Esophagus mucosa (tissue), 1 donor: ENCODE measurements at places on chromosomes 2 and 18.

DNA sequence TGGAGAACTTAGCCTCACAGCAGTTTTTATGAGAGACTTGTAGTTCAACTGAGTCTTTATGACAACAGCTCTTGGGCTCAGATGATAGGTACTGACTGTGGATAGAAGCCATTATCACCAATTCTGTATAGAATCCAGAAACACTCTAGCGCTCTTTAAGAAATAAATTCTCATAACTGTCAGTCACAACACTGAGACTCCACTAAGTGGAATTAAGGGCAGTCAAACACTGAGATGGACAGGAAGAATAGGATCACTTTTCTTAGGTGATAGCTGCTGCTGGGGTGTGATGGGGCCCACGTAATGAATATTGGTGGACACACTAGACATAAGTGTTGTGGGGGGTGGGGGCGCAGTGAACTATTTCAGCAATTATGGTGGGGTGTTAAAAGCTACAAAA, 1691.8 kb upstream of the LRRTM1 start:
- ATAC-seq: no peak

DNA sequence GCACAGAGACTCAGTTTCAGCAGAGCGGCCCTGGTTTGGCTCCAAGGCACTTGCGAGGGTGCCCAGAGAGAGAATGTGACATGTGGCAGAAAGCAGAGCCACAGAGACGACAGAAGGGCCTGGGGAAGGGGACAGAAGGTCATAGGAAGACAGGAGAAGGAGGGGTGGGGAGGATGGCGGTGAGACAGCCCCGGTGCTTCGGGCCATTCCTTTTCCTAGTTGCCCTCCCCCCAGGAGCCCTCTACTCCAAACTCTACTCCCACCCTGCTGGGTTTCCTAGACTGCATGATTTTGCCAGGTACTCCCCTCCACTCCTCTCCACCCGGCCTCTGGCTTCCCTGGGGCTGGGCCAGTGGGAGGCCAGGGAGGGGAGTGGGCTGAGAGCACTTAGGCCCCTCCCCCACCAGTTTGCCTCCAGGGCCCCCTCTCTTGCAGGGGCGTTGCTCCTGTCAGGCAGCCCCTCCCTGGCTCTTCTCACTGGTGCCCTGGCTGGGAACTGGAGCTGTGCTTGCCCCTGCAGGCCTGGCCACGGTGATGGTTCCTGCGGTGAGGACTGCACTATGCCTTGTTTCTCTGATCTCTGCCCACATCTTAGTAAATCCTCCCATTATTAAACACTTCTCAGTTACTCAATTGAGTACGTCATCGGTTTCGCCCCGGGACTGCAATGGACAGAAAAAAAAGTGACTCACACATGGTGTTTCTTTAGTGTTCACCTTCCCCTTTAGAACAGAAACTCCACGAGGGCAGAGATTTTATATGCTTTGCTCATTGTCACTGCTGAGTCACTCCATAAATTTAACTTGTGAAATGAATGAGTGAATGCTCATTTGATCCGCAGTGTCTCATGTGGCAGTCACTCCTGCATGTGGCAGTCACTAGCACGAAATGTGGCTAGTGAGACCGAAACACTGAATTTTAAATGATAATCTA, 58.7 kb upstream of the SP3 start:
- peak; percentile 96 for ATAC-seq

DNA sequence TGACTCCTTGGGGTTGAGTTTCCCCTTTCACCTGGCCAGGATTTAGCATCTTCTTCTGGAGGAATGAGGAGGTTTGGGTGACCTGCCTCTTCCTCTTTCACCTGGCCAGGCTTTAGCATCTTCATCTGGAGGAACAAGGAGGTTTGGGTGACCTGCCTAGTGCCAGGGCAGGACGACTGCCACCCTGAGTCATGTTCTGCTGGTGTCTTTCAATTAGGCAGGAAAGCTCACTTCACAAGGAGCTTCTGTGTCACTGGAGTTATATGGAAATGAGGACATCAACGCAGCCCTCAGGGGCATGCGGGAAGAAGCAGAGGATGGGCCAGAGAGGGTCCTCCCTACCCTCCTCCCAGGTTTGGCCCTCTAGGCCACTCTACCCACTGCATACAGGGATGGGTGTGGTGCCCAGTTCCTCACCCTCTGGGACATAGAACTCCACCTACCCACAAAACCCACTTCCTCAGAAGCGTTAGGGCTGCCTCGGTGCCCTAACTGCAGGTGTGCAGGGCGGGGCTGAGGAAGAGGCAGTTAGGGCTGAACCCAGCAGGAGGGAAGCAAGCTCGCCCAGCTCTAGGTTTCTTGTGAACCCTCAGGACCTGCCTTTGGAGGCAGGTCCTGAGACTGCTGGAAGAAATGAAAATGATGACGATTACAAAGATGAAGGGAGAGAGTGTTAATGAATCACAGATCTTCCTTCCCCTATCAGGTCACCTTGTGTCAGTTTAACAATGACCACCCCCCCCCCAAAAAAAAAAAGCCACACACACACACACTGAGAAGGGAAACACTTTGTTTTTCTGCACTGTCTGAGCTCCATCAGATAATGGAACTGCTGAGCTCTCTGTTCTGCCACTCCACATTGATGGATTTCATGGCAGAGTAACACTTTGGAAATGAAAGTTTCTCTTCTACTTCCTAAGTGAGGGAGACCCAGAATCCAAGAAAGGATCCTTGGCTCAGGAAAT, 71.0 kb downstream of the ARL4C start:
- ATAC-seq: peak; percentile 62

GRCh38 chr2:84958135-84959059, 12.6 kb upstream of the KCMF1 start:
- ATAC-seq: peak; percentile 96

DNA sequence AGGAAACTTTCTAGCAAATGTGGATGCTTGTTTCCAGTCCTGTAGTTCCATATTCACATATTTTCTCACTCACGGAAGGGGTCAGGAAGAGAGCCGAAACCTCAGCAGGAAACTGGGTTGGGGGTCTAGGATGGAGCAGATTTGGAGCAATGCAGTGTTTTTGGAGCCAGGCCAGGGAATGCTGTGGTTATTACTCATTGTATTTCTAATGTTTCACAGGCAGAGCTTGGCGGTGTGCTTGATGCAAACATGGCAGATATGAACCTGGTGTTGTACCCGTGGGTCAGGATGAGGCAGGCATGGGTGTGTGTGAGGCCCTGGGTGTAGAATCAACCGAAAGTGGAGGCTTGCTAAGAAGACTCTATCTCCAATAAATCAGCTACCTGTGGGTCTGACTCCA, 34.6 kb upstream of the ACKR3 start:
- no peak for ATAC-seq
